HS-5 (cell line): ENCODE measurements at places on chromosomes 11 and 22.

GRCh38 chr11:68329536-68329935 lies 17.1 kb downstream of the LRP5 start:
- no peak for DNase-seq

DNA sequence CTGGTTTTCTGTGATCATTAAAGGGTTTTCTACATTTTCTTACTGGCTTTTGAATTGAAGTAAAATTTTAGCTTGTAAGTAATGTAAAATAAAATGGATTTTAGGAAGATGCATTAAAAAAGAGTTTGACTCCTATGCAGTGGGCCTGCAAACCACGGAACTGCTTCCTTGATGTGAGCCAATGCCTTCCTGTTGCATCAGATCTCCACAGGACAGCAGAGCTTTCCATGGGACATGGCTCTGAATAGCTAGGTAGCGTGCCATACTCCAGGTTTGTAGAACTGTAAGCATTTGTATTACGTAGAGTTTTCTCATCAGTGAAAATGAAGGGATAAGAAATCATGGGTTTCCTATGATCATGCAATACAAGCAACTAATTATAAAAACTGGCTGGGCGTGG lies 133.4 kb downstream of the SWAP70 start:
- DNase-seq: no peak

DNA sequence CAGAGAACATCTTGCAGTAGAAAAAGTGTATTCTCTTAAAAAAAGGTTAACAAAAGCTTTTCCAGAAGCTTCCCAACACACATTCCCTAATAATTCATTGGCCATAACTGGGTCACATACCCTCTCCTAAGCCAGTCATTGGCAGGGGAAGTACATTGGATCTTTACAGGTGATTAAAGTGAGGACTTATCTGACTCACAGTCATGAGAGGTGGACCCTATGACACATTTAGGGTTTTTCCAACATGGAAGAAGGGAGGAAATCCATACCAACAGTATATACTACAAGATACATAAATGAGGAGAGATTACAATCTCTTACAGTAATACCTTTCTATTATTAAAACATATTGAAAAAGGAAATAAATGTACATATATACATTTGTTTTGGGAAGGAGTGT lies 72.2 kb downstream of the CCDC73 start:
- no peak for DNase-seq

DNA sequence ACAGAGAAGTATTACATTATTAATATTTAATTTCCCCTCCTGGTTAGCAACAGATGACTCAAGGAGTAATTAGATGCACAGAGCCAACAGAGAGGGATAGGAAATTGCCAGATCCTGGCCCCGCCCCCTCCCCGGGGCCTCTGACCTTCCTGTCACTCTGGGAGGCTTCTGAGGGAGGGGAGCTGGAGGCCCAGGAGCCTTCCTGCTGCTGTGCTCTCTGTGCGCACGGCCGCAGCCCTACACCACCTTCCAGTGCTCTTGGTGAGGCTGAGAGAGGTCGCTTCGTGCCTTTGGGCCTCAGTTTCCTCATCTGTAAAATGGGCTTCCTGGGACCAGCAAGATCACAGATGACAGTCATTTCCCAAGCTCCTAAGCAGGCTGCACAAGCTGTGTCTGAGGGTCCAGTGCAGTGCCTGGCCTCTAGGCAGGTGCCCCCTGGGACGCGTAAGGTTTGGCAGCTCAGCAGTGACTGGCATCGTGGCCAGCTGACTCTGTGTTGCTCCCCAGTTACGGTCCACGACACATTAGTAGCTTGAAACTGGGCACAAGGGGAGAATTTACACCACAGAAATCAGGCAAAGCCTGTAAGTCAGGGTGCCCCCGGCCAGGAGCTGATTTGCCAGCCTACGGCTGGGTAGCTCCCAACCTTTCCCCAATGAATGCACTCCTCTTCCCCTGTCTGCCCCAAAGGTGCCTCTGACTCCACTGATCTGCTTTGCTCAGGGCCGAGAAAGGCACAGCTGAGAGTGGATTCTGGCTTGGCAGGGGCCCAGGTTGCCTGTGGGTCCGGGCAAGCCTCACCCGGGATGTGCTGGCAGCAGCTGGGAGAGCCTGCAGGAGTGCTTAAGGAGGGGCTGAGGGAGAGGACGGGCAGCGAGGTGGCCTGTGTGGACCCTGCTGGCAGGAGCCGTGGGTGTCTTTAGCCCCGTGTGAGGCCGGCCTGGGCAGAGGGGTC lies 2.3 kb downstream of the ADORA2A start:
- no peak for DNase-seq

- peak; percentile 87 for DNase-seq
These were observed 61.1 kb upstream of the CD44 start for GRCh38 chr11:35077709-35078469.

DNA sequence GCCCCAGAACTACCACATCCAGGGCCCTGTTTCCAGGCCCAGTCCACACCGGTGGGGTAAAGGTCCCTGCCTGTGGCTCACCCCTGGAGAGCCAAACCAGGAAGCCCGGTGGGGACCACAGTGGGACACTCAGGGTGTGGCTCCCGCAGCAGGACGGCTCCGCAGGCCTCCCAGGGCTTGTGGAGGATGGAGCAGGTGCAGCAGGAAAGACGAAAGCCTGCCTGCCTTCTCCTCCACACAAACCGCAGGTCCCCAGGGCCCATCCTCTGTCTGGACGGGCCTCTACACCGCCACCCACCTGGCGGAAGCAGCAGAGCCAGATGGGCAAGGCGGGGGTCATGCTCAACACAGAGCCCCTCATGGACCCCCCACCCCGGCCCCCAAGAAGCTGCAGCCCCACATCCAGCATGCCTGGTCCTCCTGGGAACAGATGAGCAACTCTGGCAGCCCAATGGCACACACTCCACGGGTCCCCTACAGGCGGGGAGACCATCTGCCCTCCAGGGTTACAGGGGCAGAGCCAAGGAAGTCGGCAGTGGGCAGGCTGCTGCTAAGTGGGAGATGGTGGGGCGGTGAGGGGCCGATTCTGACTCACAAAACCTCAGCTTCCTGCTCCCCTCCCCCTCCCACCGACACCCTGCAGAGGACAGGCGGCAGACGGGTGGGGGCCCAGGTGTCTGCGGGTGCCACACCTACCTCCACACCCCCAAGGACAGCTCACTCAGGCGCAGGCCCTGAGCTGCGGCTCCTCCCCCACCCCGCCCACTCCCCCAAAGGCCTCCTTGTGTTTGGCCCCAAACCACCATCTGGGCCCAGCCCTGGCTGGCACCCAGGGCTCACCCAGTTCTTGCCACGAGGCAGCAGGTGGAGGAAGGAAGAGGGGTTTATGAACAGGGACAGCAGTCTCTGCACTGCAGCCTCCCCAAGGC lies 5.2 kb downstream of the SBF1 start:
- no peak for DNase-seq

DNA sequence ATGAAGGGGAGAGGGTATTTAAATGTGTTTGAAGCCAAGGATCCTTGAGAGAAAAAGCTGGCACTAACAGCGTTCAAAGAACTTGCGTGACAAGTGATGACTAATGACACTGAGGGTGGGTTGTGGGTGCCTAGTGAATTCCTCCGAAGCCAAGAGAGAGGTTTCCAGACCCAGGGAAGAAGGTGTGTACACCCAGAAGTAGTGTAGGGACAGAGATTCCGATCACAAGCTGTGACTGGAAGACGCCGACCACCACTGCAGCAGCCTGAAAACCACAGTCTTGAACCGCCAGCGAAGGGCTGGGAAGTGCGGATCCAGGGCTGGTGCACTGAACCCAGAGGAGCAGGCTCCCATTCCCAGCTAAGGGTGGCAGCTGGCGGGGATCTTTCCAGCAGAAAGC lies 9.5 kb downstream of the PPARA start:
- no peak for DNase-seq

- DNase-seq: no peak
These were observed 199.2 kb upstream of the GUCY1A2 start for GRCh38 chr11:107217444-107217843.

- DNase-seq: no peak
These were observed 59.0 kb downstream of the MYH9 start for GRCh38 chr22:36328635-36329253.

GRCh38 chr11:104618954-104619353 lies 279.3 kb downstream of the CASP12 start:
- DNase-seq: no peak

GRCh38 chr22:35725521-35725920 lies 7.8 kb downstream of the APOL5 start:
- no peak for DNase-seq

- peak; percentile 52 for DNase-seq
These were observed 12.8 kb upstream of the CLPB start for GRCh38 chr11:72446929-72447769.

DNA sequence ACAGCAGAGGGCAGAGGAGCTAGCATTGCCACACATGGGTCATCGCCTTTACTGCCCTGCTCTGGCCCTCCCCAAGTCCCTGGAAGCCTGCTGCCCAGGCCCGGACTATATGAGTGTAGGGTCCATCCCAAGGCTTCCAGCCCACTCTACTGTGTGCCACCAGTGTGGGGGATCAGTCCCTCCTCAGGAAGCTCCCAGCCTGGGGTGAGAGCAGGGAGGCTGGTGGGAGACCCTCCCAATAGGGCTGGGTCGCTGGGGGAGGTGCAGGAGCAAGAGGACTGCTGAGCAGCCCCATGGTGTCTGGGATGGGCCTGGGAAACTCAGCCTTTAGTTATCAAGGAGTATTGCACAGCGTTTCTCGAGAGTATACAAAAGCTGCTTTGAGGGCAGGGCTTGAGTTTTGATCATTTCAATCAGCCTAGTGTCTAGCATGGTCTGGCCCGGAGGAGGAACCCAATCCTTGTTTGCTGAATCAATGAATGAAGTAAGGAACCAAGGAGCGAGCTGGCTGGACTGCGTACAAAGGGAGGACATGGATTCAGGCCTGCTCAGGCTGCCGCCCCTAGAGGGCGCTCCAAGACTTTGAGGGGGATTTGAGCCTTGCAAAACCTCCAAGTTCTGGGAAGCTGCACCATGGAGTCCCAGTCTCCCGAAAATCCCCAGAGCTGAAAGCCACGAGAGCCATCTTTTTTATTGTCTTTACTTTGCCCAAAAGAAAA lies 89.0 kb upstream of the PARVA start:
- peak; percentile 80 for DNase-seq

- no peak for DNase-seq
These were observed 11.2 kb downstream of the MAPK1 start for GRCh38 chr22:21856197-21856596.

DNA sequence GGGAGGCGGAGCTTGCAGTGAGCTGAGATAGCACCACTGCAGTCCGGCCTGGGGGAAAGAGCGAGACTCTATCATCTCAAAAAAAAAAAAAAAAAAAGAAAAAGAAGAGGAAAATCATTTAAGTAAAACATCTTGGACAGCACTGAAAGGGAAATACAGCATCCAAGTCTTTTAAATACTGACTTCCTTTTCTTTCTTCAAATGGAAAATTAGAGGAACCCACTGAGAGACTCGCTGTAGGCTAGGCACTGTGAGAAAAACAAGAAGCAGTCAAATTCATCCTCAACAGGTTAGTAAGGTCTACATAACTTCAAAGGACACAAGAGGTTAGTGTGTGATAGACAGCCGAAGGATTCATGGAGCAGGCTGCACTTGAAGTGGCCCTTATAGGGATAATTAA lies 243.7 kb downstream of the BLID start:
- no peak for DNase-seq

DNA sequence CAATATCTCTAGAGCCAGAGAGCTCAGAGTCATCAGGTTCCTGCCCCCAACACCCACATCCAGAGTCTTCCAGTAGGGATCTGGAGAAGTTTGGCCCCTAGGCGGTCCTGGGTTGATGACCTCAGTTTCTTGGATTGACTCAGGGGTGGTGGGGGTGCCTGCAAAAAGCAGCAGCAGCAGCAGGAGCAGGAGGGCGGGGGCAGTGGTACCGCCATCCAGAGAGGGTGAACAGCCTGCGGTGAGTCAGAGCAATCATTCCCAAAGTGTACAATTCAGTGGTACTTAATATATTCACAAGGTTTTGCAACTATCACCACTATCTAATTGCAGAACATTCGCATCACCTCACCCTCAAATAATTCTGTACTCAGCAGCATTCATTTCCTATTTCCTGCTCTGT lies 9.9 kb upstream of the SEC14L3 start:
- DNase-seq: peak; percentile 28

- DNase-seq: no peak
These were observed 358 bp downstream of the OR52H1 start for GRCh38 chr11:5547982-5548381.
